Heart right ventricle (tissue), 16 donors: ENCODE measurements at places on chromosomes 7 and 10.

DNA sequence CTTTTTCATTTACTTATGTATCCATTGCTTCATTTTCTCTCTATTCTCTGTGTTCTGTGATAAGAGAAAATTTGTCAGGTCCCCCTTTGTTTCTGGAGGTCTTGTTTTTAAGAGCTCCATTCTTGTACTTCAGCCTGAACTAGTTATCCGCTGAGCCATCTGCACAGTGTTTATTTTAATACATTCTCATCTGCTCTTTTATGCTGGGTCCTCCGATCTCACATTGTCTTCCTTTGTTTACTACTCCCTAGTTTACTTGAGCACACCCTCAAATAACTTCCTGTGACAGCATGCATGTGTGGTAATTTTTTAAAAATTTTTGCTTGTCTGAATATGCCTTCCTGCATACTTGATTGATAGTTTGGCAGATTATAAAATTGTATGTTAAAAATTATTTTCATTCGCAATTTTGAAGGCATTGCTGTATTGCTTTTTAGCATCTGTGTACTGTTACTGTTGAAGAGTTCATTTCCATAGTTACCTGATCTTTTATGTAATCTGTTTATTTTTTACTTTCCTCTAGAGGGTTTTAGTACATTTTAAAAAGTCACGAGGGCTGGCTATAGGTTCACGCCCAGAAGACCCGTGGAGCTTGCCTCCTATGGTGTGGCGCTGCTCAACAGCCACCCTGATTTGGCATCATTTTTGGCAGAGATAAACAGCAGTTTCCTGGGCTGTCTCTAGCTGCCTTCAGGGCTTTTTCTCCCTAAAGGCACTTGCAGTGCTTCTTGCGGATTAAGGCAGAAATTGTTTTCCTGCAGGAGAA, 31.9 kb downstream of the RSBN1L start:
- no peak overlapping the region for H3K27ac ChIP-seq
- no peak for DNase-seq
- peaks cover 25% of the 10 kb centered on the region for H3K4me1 ChIP-seq
- no peaks in the 10 kb centered on the region for H3K27me3 ChIP-seq
- H3K36me3 ChIP-seq = no peaks in the 10 kb centered on the region

DNA sequence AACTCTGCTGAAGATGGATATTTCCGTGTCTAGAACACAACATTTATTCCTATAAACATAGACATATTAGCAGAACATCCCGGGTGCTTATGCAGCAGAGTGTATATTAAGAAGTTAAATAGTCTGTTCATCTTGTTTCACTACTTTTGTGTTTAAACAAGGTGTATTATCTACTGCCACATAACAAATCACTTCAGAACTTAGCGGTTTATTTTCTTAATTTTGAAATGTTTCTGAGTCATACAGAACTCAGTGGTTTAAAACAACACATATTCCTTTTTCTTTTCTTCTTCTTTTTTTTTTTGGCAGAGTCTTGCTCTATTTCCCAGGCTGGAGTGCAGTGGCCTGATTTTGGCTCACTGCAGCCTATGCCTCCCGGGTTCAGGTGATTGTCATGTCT, 25.8 kb downstream of the DENND10 start:
- no peaks in the 10 kb centered on the region for H3K4me1 ChIP-seq
- peak overlapping the region; percentile 89 for H3K27ac ChIP-seq

DNA sequence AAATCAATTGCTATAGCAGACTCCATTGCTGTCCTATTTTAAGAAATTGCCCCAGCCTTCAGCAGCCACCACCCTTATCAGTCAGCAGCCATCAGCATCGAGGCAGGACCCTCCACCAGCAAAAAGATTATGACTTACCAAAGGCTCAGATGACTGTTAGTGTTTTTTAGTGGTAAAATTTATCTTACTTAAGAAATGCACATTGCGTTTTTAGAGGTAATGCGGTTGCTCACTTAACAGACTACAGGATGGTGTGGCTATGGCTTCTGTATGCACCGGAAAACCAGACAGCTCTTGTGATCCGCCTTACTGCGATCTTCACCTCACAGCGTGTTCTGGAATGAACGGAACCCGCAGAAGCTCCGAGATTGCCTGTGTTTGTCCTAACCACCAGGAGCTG, 58.1 kb downstream of the WDR37 start:
- no peak overlapping the region for H3K4me3 ChIP-seq
- no peak for DNase-seq
- peaks cover 8% of the 10 kb centered on the region for H3K4me1 ChIP-seq
- H3K36me3 ChIP-seq = peaks cover 92% of the 10 kb centered on the region
- H3K27me3 ChIP-seq = no peaks in the 10 kb centered on the region
- H3K27ac ChIP-seq = no peak overlapping the region

- H3K36me3 ChIP-seq = peaks cover 67% of the 10 kb centered on the region
- no peak overlapping the region for H3K27ac ChIP-seq
- no peak overlapping the region for H3K4me3 ChIP-seq
These were observed 96.8 kb downstream of the CYTH3 start for GRCh38 chr7:6175645-6176044.

- no peaks in the 10 kb centered on the region for H3K4me1 ChIP-seq
- H3K27ac ChIP-seq = no peak overlapping the region
- no peak for DNase-seq
- no peaks in the 10 kb centered on the region for H3K27me3 ChIP-seq
These were observed 272.3 kb upstream of the RNF32 start for GRCh38 chr7:156368053-156368843.

DNA sequence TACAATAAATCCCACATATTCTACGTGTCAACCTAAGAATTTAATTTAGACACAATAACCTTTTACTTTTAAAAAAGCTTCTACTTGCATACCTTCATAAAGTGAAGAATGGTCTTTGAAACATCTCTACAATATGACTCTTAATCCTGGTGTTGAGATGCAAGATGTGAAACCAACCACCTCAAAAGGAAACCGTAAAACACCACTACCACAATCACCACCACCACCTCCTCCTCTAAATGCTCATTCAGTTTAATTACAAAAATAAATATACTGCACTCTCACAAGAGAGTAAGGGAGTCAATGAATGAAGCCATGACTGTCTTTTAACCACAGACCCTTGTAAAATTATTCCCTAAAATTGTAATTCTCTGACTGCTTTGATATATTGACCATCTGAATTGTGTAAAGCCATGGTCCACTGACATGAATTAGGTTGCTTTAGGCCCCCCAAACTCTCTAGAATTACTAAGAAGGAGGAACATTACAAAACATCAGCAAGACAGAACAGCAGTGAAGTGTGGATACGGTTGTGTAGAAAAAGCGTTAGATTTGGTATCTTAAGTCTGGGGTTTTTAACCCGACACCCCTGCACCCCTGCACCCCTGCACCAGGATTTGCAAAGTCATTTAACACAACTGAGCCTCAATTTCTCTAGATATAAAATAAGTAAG, 171.4 kb downstream of the SFMBT2 start:
- peaks cover 9% of the 10 kb centered on the region for H3K36me3 ChIP-seq
- no peak overlapping the region for H3K27ac ChIP-seq
- H3K4me3 ChIP-seq = no peak overlapping the region
- no peak for DNase-seq
- no peaks in the 10 kb centered on the region for H3K27me3 ChIP-seq

DNA sequence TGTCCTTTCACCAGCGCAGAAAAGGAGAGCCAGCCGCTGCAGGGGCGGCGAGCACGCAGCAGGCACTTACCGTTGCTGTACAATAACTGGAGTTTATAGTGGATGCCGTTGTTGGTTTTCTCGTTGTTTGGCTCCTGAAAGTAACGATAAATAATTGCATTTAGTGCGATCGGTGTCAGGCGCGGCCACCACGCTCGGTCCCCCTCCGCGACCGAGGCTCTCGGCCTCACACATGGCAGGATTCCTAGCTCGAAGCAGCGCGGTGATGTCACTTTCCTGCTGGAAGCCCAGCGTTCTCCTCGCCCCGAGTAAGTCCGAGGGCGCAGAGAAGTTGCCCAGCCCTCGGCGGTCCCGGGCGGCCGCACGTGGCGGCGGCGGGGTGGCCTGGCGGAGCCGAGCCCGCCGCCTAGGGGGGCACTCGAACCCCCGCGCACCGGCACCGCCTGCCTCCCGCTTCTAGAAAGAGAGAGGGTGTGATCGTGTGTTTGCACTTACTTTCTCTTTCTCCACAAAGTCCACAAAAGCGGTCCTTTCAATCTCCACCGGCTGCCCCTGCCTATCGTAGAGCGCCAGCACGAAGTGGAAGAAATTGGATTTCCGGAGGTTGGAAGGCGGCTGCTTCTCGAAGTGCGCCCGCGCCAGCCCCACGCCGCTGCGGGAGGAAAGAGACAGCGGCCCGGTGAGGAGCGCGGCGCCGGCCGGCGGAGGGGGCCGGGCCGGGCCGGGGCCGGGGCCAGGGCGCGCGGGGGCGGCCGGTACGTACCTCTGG, 1.0 kb downstream of the EBF3 start:
- peaks cover 22% of the 10 kb centered on the region for H3K4me1 ChIP-seq
- peak; percentile 40 for DNase-seq
- H3K27ac ChIP-seq = peak overlapping the region; percentile 94
- H3K4me3 ChIP-seq = peak overlapping the region; percentile 91

- H3K4me3 ChIP-seq = no peak overlapping the region
- no peaks in the 10 kb centered on the region for H3K4me1 ChIP-seq
- no peaks in the 10 kb centered on the region for H3K36me3 ChIP-seq
- no peak overlapping the region for H3K27ac ChIP-seq
These were observed 191.8 kb upstream of the SEMA3C start for GRCh38 chr7:81110673-81111072.

DNA sequence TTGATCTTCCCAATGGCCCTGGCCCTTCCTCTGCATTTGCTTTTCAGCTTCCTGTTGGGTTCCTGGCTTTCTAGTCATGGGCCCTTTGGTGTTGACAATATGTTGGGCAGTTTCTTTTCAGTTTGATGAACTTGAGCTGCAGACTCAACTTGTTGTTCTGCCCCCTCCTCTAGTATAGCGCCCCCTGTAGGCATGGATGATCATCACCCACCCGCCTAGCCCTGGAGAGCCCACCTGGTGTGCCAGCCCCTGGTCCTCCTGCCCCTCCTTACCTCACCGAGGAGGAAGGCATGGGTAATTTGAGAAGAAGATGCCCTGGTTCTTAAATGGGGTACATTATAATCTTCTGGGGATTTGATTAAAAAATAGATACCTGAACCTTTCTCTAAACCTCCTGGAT, 271.2 kb downstream of the SNX10 start:
- no peak overlapping the region for H3K4me3 ChIP-seq
- no peak for DNase-seq

DNA sequence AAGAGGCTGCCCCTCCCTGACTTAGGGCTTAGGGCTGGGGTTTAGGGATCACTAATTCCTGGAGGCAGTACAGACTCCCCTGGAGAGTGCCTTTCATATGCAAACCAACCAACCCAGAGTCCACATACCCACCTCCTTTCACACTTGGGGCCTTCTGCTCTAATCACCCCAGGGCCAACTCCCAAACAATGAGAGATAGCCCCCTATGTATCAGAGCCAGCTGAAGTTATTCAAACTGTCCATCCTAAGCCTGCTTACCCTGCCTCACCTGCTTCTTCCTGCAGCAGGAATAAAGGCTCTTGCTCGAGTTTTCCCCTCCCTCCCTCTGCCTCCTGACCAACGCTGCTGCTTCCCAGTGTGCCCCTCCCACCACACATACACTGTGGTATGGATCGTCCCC, 51.8 kb upstream of the SLC35G1 start:
- no peaks in the 10 kb centered on the region for H3K36me3 ChIP-seq
- no peak for DNase-seq
- no peaks in the 10 kb centered on the region for H3K4me1 ChIP-seq
- H3K27ac ChIP-seq = no peak overlapping the region
- H3K4me3 ChIP-seq = no peak overlapping the region

DNA sequence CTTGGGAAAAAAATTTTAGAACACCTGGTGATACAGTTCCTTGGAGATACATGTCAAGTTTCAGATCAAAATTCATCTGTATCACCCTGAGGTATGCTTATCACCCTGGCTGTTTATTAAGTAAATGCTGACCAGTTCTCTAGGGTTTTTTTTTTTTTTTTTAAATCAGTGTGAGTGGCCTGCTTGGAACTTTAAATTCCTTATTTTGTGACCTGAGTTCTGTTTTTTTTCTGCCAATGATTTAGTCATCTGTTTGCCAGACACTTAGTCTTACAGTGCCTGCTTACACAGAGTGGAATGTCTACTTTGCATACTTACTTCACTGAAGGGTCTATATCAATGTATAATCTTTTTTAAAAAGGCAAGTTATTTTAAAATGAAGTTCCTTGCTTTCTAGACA, 1.8 kb downstream of the TSPAN13 start:
- H3K27ac ChIP-seq = peak overlapping the region; percentile 79
- DNase-seq = no peak
- H3K4me1 ChIP-seq = peaks cover 26% of the 10 kb centered on the region
- no peaks in the 10 kb centered on the region for H3K36me3 ChIP-seq
- peak overlapping the region; percentile 86 for H3K4me3 ChIP-seq

DNA sequence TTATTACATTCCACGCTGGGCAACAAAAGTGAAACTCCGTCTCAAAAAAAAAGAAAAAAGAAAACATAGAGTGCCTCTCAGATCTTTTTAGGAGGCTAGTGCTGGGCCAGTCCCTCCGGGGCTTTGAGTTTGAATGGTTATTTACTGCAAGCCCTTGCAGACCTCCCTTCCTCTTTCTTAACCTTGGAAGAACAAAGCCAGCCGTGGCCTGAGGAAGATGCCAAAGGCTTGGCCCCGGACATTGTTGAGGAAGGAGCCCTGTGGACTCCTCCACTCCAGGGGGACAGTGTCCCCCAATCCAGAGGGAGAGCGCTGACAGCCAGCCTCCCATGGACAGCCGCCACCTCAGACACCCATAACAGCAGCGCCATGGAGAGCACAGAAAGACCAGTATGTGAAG, 5.0 kb downstream of the TSPAN33 start:
- no peak for DNase-seq
- no peaks in the 10 kb centered on the region for H3K27me3 ChIP-seq
- H3K27ac ChIP-seq = no peak overlapping the region
- H3K36me3 ChIP-seq = no peaks in the 10 kb centered on the region
- peaks cover 35% of the 10 kb centered on the region for H3K4me1 ChIP-seq
